HCT116 (cell line): ENCODE measurements at places on chromosomes 11 and 22. TPM values are rescaled to one million over a fixed set of nuclear protein-coding genes. Genes with fewer than 3 reads are reported as not detected.

GRCh38 chr11:11524436-11525061 lies 97.3 kb downstream of the GALNT18 start:
- no peak for DNase-seq
- no peaks in the 10 kb centered on the region for H3K4me1 ChIP-seq
- H3K27ac ChIP-seq = no peak overlapping the region

DNA sequence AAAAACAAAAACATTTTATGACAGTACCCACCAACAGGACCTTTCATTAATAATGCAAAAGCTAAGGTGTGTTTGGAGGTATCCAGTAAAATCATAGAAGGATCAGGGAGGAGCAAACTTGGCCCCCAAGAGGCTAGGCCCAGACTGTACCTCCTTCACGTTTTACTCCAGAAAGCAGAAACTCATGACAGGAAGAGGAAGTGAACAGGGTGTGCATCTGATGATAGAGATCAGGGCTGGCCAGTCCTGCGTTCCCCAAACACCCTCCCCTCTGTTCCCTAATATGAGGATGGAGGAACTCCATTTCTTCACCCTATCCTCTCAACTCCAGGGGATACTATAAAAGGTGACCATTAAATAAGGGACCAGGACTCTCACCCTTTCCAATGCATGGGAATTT lies 10.2 kb upstream of the MS4A12 start:
- DNase-seq = no peak
- no peaks in the 10 kb centered on the region for H3K27me3 ChIP-seq
- H3K4me1 ChIP-seq = peaks cover 2% of the 10 kb centered on the region; the same call in 1 of the 2 replicates
- H3K27ac ChIP-seq = no peak overlapping the region
- H3K4me3 ChIP-seq = no peak overlapping the region

DNA sequence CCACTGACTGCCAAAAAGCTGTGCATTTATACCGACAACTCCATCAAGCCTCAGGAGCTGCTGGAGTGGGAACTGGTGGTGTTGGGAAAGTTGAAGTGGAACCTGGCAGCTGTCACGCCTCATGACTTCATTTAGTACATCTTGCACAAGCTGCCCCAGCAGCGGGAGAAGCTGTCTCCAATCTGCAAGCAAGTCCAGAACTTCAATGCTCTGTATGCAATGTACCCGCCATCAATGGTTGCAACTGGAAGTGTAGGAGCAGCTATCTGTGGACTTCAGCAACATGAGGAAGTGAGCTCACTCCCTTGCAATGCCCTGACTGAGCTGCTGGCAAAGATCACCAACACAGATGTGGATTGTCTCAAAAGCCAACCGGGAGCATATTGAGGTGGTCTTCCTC lies at the start of gene SLC22A25:
SLC22A25 (minus strand) TSS at position 67 of the 400 bp plus-strand sequence. CDS start 13,947 bp downstream, outside the sequence.
- no peak within 1 kb of the TSS for H3K27ac ChIP-seq
- peaks cover 38% of the 10 kb centered on the region for H3K27me3 ChIP-seq
- no peaks in the 10 kb centered on the region for H3K36me3 ChIP-seq
- no peaks in the 10 kb centered on the region for H3K4me1 ChIP-seq
- no peak within 1 kb of the TSS for H3K4me3 ChIP-seq

DNA sequence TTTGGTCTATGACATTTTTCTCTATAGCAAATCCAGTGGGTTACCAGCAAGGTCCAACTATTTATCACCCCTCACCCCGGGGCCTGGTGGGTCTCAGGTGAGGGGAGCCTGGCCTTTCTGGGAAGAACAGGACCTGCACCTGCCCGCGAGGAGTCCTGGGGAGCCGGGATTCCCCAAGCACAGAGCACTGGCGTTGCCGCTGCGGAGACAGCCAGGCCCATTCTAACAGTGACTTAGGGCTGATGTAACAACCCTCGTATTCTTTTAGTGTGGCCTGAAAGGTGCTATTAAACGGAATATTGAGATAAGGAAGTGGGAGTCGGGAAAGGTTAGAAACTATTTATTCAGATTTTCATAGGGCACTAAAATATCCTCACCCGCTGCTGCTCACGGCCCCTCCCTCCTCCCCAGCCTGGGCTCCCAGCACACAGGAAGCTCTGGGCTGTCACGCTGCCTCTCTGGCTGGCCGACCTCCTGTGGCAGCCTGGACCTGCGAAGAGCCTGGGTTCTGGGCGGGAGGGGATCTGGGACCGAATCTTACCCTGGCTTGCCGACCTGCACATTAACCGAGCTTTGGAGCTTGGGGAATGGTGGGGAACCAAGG lies 141.2 kb downstream of the MIAT start:
- H3K4me1 ChIP-seq = no peaks in the 10 kb centered on the region
- H3K4me3 ChIP-seq = no peak overlapping the region
- H3K36me3 ChIP-seq = no peaks in the 10 kb centered on the region

DNA sequence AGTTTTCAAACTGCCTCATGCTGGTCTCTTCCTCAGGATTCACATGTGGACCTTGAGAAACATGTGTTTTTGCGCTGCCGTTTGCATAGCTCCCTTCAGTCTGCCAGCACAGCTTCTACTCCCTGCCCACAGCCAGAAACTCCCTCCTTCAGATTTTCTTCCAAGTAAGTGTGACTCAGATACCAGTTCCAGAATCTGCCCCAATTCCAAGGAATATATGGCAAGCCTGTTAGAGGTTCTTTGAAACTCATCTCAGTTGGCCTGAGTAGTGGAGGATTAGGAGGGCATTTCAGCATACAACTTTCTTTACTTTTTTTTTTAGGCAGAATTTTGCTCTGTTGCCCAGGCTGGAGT lies 67.1 kb downstream of the SNX19 start:
- H3K4me1 ChIP-seq = peaks cover 15% of the 10 kb centered on the region
- no peak for DNase-seq
- H3K36me3 ChIP-seq = no peaks in the 10 kb centered on the region
- no peak overlapping the region for H3K27ac ChIP-seq
- H3K4me3 ChIP-seq = no peak overlapping the region

DNA sequence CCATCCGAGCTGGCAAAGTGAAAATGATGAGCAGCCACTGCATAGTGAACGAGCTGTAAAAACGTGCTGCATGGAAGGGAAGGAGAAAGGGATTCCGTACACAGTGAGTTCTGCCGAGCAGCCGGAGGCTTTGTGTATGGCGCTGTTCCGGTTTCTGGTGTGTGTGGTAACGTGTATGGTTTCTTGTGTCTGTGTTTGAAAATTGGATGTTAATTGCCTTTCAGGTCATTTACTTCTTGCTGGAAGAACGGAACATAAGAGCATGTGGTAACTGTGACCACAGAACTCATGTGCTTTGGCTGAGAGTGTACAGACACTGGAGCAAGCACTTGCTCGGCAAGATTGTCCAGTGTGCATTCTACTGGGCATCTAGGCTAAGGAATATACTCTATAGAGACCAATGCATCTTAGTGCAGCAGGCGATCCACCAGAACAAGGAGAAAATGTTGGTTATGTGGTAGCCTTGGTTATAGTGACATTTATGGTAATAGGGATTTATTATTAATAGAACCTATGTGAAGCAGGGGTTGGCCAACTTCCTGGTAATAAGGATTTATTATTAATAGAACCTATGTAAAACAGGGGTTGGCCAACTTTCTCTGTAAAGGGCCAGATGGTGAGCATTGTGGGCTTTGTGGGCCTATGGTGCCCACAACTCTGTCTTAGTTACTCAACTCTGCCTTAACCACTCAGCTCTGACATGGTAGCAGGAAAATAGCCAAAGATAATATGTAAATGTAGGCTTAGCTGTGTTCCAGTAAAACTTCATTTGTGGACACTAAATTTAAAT lies 49.2 kb downstream of the GRAMD1B start:
- H3K4me1 ChIP-seq = peaks cover under 1% of the 10 kb centered on the region
- DNase-seq = no peak
- H3K27ac ChIP-seq = no peak overlapping the region
- H3K4me3 ChIP-seq = no peak overlapping the region
- H3K36me3 ChIP-seq = no peaks in the 10 kb centered on the region
- H3K27me3 ChIP-seq = no peaks in the 10 kb centered on the region

DNA sequence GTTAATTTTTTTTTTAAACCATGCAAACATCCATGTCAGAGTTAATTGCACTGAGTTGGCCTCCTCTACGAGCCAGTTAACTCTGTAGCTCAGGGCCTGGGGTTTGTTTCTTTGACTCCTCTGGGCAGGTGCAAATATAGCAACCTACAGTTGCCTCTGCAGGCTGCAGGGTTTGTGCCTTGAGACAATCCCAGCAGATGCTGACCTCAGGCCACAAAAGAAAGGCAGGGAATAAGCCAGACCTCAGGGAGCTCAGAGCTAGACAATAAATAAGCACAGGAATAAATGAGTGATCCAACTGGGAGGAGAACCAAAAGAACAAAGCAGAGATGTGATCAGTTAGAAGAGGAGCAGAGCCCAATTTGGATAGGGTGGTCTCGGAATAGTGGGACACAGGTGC lies 390.8 kb downstream of the SHANK2 start:
- no peaks in the 10 kb centered on the region for H3K27me3 ChIP-seq
- H3K27ac ChIP-seq = no peak overlapping the region
- H3K36me3 ChIP-seq = no peaks in the 10 kb centered on the region

GRCh38 chr11:134079317-134079716 lies 10.4 kb downstream of the JAM3 start:
- peaks cover 9% of the 10 kb centered on the region for H3K27me3 ChIP-seq
- no peaks in the 10 kb centered on the region for H3K4me1 ChIP-seq
- H3K36me3 ChIP-seq = no peaks in the 10 kb centered on the region
- H3K4me3 ChIP-seq = no peak overlapping the region

DNA sequence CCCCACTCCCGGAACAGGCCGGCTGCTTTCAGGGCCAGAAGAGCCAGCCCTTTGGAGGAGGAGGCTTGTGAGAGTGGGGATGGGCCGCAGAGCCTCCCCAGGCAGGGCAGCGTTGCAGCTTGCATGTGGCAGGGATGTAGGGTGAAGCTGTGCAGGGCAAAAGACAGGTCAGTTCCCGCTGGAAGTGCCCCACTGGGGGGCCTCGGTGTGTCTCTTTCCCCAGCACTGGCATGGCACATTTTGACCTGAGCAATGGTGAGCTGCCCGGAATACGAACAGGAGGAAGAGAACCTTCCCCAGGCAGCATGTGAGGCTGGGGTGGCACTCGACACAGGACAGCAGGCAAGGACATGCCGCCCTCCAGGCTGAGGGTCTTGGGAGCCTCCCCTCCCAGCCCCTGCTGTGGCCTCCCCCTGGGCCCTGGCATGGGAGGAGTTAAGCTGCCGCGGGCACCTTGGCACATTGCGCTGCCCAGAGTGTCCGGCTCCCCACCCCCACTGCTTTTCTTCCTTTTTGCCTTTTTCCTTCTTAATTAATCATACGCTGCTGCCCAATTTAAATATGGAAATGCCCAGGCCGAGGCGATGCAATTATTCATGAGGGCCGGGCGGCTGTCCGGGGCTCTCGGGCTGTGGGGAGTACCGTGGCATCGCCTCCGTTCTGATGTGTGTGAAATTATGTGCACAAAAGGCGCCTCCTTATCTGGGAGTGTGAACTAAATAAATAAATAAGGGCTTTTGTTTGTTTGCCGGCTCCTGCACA lies 76.0 kb upstream of the WNT7B start:
- H3K36me3 ChIP-seq = no peaks in the 10 kb centered on the region
- no peaks in the 10 kb centered on the region for H3K27me3 ChIP-seq
- H3K27ac ChIP-seq = peak overlapping the region; percentile 85
- DNase-seq = no peak
- H3K4me1 ChIP-seq = peaks cover 19% of the 10 kb centered on the region

GRCh38 chr11:45270946-45271716 lies 15.0 kb downstream of the SYT13 start:
- no peak overlapping the region for H3K27ac ChIP-seq
- H3K4me1 ChIP-seq = peaks cover 7% of the 10 kb centered on the region; the same call in 1 of the 2 replicates
- no peaks in the 10 kb centered on the region for H3K36me3 ChIP-seq
- no peak overlapping the region for H3K4me3 ChIP-seq

DNA sequence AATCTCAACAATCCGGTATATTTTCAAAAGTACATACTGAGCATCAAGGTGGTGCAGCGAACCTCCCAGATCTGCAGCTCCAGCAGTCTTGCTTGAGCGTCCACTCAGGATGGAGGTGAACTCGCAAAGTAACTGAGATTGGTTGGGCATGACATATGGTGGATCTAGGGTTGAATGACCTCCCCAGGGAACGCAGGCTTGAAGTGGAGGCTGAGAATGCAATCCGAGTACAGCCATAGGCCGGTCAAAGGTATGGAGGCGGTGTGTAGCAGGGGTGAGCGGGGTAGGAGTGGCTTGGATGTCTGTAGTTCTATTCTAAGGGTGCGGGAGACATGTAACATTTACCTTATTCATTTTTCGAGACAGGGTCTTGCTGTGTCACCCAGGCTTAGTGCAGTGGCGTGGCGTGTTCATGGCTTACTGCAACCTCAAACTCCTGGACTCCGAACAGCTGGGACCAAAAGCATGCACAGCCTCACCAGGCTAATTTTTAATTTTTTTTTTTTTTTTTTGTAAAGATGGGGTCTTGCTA lies 631 bp upstream of the C22orf39 start:
- no peaks in the 10 kb centered on the region for H3K27me3 ChIP-seq
- no peak for DNase-seq
- peak overlapping the region; percentile 71 for H3K4me3 ChIP-seq
- peaks cover 26% of the 10 kb centered on the region for H3K36me3 ChIP-seq

GRCh38 chr11:20363500-20364340 lies at the start of gene HTATIP2:
HTATIP2 (plus strand) TSS chr11:20363714; CDS start chr11:20364238, 524 bp downstream.
- peak within 1 kb of the TSS; percentile 95 for H3K27ac ChIP-seq
- H3K36me3 ChIP-seq = no peaks in the 10 kb centered on the region
- H3K27me3 ChIP-seq = no peaks in the 10 kb centered on the region
- no peak for DNase-seq
- H3K4me1 ChIP-seq = peaks cover 58% of the 10 kb centered on the region
- H3K4me3 ChIP-seq = peak within 1 kb of the TSS; percentile 62

DNA sequence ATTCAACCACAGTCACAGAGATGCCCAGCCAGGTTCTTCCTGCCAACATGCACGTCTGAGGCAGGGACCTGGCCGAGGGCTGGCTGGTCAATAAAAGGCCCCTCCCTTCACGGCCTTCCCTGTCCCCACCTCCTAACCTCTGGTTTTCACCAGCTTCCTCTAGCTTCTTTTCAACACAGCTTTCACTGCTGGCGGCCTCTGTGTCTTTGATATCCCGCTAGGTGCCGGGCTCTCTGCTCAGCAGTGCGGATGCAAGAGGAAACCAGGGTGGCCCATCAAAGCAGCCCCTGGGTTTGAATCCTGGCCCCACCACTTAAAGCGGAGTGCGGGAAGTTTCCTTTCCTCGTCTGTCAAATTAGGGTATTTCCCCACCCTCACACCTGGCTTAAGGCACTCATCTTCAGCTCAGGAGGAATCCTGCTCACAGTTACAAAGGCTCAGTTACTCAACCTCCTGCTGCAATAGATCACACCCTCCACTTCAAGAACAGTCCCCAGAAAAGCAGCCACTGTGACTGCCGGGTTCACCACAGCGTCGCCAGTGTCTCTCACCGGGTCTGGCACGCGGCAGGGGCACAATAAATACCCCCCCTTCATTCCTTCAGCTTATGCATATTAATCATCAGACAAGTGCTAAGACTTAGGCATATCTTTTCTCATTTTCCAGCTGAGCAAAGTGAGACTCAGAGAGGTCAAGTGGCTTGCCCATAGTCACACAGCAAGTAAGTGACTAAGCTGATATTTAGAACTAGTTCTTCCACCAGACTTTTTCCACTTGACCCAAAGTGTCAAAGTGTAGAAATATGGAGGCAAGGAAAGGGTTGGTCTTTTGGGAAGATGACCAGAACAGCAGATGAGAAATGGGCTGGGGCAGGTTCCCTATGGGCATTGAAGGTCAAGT lies 45.7 kb downstream of the TXN2 start:
- no peak for DNase-seq
- peaks cover 34% of the 10 kb centered on the region for H3K4me1 ChIP-seq
- no peaks in the 10 kb centered on the region for H3K36me3 ChIP-seq
- no peak overlapping the region for H3K27ac ChIP-seq
- no peak overlapping the region for H3K4me3 ChIP-seq
- no peaks in the 10 kb centered on the region for H3K27me3 ChIP-seq

TBX10 gene
- total RNA-seq = not detected

OR52A1 gene
- total RNA-seq = not detected

PEX26 gene
- total RNA-seq = 26.4 TPM

MPPED1 gene
- not detected for total RNA-seq

YPEL4 gene
- total RNA-seq = 0.32 TPM

CALCB gene
- total RNA-seq = 0.22 TPM

ELP4 gene
- 21.4 TPM for total RNA-seq

MYBPC3 gene
- total RNA-seq = 0.25 TPM

RIC3 gene
- total RNA-seq = not detected
